ENCODE measurements at places on chromosomes 4 and X.

- DNase-seq, result no peak
These were observed 12.5 kb downstream of the LDOC1 start for GRCh38 chrX:141164406-141164805.

DNA sequence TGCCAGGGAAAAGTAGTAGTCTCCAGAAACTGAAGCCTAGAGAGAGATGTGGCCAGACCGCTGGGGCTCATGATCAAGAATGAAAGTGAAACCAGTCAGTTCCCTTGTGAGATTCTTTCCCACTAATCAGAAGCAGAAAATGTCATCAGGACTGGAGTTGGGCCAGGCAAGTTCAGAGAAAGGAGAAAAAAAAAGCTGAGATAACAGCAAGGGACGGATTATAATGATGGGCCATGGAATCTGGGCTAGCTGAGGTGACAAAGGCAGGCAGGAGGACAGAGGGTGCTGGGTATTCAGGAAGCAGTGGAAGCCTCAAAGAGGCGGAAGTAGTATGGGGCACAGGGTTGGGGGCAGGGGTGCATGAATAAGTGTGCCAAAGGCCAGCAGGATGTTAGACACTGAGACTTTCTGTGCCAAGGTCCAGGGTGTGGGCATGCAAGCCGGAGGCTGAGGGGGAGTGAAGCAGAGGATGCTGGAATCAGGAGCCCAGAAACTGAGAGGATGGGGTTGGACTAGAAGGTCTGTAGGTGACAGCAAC lies 2.5 kb downstream of the CXorf38 start:
- no peak for DNase-seq

- DNase-seq, result no peak
These were observed 17.8 kb downstream of the ZDHHC9 start for GRCh38 chrX:129825746-129826505.

DNA sequence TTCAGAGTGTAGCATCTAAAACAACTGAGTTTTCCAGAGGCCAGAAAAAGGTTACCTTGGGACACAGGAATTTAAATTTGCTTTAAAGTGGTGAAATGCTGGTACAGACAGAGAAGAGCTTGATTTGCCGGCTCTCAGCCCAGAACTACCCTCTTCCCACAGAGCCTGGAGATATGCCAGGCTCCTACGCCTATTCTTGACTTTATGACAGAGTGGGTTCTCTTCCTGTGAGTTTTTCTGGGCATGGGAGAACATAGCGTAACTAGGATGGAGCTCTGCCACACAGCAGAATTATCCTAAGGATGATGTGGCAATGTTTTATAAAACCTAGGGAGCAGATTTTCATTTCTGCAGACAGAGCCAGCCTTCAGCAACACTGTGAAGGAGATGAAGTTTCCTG lies 241.8 kb downstream of the GRIA3 start:
- DNase-seq, result no peak

GRCh38 chr4:15930314-15930713 lies 8.2 kb downstream of the FGFBP1 start:
- DNase-seq, result no peak

DNA sequence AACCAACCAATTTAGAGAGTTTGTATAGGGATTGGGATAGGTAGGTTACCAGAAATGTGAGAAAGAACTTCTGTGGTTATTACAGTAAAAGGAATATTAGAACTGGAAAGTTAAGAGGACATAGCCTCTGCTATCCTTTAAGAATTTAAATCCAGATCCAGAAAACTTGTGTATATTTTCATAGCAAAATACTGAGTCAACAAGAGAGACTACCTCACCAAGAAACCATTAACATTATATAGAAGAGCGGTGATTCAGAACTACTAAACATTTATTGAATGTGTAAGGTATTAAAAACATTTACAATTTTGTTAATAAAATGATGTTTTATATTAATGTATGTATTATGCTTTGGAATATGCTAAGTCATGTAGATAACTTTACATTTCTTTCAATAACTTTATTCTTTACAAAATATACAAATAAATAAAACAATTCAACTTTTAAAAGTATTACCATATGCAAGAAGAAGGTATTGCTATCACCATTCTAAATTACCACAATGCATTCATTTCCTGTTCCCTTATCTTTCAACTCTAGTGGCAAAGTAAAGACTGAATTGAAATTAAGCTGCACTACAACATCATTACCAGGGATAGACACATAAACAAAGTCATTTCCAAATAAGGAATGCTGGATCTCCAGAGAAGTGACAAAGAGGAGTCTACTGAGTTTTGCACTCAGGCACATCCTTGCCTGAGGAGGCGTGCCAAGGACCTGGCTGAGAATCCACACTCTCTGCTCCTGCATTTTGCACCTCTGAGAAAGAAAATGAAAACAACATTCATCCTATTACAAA lies 6.1 kb upstream of the BDH2 start:
- no peak for DNase-seq

DNA sequence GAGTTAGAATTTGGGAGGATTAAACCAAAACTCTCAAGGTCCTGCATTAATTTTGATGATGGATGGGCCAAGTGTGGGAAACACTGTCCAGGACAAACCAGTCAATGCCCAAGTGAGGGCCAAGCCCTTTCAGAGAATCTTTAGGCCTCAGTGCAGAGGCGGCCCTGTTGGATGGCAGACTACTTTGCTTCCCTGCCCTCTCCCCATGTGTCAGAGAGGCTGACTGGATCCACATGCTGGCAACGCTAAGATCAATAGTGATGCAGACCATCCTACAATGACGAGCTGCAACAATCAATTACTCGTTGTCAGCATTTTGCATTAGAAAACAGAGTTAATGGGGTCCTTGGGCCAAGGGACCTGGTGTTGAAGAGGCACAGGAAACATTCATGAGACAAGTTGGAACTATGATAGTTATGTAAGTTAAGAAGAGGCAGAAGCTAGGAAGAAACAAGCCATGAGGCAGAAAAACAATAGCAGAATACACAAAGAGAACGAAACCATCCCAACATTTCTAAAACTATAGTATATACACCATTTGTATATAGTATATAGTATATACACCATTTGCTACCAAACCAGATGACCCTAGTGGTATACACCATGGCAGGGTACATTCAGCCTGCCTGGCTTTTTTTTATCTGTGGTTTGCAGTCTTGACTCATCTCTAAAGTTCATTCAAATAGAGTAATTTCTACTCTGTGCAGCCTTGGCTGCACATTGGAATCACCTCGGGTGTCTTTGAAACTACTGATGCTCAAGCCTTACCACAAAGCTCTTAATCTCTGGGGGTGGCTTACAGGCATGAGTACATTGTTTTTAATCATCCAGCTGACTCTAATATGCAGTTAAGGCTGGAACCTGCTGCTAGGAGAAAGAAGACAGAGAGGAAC lies 147.7 kb upstream of the GYPA start:
- no peak for DNase-seq

DNA sequence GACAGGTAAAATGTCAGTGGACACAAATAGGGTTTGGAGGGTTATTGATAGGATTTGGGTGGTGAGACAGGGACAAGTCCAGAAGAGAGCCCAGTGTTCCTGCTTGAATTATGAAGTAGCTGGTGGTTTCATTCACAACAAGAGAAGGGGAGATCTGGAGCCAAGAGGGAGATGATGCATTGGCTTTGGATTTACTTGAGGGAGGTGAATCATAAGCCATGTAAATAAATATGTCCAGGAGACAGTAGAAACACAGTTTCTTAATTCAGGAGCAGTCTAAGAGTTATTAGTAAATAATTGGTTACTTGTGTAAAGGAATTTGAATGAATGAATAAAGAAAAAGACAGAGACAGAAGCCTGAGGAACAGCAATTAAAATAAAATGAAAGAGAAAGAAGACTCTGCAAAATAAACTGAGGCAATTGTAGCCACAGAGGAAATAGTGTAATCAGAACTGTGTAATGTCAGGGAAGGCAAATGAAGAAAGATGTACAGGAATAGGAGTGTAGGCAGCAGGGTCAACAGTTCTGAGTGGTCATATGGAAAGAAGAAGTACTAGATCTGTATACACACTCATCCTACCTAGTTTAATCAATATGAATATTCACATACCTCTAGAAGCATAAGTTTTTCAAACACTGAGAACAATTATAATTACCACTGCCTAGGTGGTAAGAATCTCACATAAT lies 50.2 kb upstream of the CXCL8 start:
- no peak for DNase-seq

GRCh38 chr4:155832664-155833063 lies 33.4 kb downstream of the ASIC5 start:
- DNase-seq, result no peak

GRCh38 chr4:2333916-2334644 lies 72.2 kb upstream of the MXD4 start:
- DNase-seq, result no peak

- DNase-seq, result no peak
These were observed 217.6 kb upstream of the GALNT7 start for GRCh38 chr4:172950990-172951389.

DNA sequence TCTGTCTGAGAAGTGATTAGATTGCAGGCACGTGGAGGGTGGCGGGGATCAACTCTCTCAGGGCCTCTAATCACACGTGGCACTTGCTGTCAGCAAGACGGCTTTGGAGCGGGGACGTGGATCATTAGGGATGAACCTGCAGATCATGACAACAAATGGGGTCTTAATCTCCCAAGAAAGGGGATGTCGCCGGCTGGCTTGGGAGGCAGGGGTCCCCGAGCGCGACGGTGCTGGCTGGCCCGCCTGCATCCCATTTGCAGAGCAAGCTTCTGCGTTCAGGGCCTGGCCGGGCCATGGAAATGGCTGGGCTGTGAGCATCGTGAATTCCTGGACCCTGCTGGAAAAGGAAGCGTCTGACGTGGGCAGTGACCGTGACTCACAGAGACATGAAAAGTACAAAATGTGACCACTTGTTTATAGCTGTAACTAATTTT lies 85.1 kb upstream of the SHOX start:
- DNase-seq, result no peak

DNA sequence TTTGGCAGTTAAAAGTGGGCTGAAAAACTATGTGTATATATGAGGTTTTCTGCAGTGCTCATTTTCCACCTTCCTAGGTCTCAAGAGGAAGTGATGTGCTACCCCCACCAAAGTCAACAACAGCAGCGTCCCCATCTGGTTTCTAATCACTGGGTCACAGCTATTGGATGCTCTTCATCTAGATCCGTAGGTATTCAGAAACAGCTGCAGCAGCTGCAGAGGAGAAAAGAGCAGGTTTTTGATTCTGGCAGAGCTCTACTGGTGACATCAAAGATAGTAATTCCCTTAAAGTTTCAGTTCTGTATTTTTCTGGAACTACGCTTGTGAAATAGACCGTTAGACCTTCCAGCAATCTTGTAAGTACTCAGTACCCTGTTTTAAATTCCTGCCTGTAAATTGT lies 5.8 kb upstream of the GUCY2F start:
- DNase-seq, result no peak

DNA sequence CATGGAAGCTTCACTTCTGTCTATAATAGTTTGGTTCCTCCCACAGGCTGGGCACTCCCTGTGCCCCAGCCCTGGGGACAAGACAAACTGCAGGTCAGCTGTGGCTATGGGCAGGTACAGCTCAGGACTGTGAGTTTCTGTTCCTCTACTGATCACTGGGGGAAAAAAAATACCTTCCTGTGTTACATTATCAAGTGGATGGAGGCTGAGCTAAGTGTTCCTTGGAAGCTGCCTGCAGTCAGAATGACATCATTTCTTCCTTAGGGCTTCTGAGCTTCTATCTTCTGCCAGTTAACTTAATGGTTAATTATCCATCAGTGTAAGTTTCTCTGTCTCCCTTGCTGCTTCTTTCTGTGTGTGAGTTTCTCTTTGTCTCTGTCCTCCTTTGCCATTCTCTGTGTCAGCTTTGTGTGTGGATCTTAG lies 4.6 kb downstream of the RAB33A start:
- DNase-seq, result no peak

DNA sequence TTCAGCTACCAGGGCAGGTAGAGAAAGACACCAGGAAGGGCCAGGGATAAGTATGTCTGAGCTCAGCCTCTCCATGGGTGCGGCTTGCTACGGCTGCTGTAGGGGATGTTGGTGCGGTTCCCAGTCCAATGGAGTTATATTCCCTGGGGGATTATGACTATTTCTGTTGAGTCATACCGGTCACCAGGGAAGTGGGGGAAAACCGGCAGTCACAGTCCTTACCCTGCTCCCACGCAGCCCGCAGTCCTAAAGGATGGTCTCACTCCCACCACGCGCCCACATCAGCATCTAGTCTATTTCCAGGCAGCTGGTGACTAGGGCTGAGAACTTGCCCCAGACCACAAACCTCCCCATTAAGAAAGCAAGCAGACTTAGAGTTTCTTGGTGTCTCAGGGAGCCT lies 191.6 kb downstream of the VEGFC start:
- no peak for DNase-seq

DNA sequence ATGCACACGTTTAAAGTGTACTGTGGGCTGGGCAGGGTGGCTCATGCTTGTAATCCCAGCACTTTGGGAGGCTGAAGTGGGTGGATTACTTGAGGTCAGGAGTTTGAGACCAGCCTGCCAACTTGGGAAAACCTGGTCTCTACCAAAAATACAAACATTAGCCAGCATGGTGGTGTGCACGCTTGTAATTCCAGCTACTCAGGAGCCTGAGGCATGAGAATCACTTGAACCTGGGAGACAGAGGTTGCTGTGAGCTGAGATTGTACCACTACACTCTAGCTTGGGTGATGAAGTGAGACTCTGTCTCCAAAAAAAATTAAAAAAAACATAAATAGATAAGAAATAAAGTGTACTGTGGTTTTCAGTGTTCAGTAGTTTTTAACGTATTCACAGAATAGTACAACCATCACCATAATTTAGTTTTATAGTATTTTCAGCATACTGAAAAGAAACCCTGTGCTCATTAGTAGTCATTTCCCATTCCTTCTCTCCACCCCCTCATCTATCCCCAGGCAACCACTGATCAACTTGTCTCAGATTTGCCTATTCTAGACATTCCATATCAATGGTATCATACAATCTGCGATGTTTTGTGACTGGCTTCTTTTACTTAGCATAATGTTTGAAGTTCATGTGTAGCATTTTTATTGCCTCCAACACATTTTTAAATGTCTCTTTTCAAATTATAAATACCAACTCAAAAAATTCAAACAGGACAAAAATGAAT lies 19.1 kb downstream of the SLAIN2 start:
- DNase-seq, result no peak

DNA sequence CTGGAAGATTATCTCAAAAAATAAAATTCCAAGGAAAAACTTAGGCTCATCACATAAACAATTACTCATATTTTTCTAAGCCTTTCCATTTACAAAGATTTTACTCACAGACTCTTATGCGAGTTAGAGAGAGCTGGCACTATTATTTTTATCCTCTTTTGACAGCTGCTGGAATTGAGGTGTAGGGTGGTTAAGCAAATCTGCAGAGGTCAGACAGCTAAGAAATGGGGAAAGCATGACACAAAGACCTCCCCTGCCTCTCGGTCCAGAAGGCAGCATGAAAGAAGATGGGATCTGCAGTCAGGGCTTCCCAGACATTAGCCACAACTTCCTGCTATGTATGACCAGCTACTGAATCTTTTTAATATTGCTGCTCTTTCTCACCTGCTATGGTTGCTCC lies 89.9 kb upstream of the CPEB2 start:
- no peak for DNase-seq

DNA sequence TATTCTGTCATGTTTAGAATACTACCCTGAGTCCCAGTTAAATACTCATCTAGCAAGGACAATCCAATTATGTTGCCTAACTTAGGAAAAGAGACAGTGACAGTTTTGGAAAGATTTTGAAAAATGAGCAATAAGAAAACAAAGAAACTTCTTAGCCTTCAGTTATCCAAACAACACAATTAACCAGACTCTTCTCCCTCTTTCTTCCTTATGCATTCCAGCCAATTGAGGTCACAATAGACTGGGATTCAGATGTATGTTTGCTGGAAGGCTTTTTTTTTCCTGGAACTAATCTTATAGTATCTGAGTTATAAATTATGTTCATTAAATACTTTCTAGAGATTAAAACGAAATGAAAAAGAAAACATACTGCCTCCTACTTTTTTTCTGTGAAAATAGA lies 109.6 kb downstream of the GUCY2F start:
- DNase-seq, result no peak
